ENCODE measurements at places on chromosomes 5 and 9. TPM values are rescaled to one million over a fixed set of nuclear protein-coding genes. Genes with fewer than 3 reads are reported as not detected.
A peak's percentile ranks its signal among the peaks of the same experiment; 100 is the strongest.

The GMCL2 gene
- not detected for polyA plus RNA-seq

The SIT1 gene
- 82.2 TPM for polyA plus RNA-seq

The SLC23A1 gene
- not detected for polyA plus RNA-seq

The CMYA5 gene
- polyA plus RNA-seq: not detected

The NR5A1 gene
- polyA plus RNA-seq: not detected

DNA sequence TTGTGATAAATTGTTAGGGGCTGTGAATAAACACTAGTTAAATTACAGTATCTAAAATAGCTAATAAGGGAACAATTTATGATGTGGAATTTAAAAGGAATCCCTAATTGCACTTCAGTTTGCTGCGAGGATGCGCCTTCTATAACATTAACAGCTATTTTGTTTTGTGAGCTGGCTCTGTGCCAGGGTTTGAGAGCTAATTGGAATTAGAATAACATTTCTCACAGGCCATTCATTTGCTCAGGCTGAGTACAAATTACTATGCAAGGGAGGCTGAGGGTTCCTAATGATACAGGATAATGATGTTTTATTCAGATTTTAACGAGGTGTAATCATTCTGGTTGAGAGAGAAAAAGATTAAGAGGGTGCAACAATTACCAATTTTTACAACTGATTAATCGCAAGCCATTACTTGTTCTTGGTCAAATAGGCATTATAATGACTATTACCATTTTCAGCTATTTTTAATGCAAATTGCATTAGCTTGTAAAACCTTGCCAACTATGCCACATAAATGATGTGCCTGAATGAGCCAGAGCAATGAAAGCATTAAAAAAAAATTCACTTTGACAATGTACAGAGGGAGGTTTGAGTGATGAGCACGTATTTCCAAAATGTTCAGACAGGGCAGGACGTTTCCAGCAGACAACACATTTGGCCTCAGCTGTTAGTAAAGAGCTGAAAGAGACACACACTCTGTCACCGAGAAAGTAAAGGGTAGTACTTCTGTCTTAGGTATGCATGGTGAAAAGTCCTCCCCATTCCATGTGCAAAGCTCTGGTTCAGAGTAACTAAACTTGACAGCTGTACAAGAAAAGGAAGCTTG, 576.5 kb downstream of the TLE1 start:
- no peak for DNase-seq

DNA sequence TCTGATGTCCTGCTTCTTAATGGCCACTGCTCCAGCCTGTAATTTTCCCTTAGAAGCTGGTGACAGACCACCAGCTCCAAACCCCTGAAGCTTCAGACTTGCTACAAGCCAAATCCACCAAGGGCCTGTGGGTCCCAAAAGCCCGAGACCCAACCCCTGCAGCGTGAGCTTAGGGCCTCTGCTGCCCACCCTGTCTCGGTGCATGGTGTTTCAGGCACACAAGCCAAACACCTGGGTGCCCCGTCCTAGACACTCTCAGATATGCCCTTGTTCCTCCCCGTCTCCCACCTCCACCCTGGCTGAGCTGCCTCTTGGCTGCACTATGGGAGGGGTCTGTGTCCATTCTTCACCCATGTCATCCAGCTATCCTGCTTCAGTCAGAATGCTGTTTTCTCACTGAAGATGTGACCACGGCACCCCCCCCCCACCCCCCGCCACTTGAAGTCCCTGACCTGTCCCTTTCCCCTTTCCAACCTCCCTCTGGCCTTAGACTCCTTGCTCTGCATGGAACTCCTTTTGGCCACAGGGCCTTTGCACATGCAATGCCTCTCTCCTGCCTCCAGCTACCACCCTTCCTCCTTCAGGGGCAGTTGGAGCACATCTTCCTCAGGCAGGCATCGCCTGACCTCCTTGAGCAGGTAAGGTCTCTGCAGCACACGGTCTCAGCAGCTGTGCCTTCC, 55.8 kb downstream of the ZNF354C start:
- DNase-seq: no peak

DNA sequence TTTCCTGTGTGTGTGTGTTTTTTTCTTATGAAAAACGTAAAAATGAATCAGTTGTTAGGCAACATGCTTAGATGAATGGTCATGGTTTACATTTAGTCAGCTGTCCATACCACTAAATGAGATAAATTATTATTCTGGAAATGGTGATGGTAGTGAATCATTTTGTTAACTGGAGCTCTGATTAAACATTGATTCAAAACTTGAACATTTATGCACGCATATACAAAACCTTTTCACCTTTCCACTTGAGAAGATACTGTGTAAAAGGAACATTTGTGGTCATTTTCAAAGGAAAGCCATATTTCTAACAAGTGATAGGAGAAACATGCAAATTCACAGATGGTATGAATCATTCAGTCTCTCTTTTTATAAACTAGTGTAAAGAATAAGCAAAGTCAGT, 162.0 kb downstream of the SLC25A46 start:
- DNase-seq: no peak

- DNase-seq: no peak
These were observed 406.4 kb upstream of the CLINT1 start for GRCh38 chr5:158265346-158265745.

DNA sequence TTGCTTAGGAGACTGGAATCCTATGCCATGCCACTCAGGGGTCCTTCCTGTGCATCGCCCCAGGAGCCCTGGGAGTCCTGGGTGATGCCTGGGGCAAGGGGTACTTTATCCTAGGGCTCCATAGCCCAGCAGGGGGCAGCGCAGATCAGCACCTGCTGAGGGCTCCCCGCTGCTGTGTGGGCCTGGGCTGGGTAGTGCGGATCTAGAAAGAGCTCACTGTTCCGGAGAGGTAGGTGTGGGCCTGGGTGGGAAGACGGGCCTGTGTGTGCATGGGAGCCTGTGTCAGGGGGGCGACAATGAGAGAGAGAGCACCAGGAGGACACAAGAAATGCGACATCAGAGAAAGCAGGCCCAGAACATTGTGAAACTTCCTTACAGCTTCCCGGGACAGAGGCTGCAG, 11.4 kb upstream of the DAB2IP start:
- no peak for DNase-seq

- no peak for DNase-seq
These were observed 163.7 kb downstream of the COL23A1 start for GRCh38 chr5:178426326-178427130.

GRCh38 chr5:90982576-90982975, 400.5 kb downstream of the ARRDC3 start:
- no peak for DNase-seq

DNA sequence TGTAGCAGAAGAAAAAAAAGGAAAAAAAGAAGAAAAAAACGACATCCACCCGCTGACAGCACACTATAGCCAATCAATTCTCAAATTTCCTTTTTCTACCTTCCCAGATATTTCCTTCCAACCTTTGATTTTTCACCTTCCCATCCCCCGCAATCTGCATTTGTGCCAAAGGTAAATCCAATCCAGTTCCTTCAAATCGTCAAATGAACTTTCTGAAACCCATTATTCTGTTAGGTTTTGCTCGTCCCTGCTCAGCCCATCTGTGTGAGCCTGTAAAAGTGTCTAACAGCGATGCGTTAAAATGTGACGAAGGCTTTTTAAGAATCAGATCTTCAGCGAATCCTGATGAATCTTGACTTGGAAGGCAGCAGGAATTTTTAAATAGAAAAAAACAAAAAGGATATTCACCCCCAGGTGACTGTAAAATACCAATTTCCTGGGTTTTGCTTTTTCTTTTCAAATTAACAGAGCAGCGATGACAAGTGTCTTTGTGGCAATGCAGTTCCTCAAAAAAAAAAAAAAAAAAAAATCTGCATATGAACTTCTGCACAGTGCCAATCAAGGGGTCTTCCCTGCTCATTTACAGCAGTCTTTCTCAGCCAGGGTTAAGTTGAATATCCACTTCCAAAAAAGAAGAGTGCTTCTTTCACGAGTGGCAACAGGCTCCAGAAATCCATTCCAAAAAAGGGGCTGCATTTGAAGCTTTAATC, 367 bp upstream of the SHC3 start:
- no peak for DNase-seq

DNA sequence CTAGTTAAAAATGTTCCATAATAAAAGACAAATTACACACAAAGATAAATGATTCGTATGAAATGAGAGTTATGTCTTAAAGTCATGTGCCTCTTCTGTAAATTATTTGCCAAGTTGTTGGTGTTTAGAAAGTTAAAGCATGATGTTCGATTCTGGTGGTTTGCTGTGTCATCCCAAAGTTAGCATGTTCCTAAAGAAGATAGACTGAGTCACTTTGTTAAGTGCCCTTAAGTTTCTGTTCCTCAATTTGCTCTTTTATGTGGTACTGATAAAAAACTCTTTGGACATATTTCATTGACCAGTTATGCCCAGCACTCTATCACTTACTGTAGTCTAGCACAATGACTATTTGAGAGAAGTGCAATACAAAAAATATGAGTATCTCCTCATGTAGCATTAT, 366.9 kb upstream of the ZNF608 start:
- no peak for DNase-seq

- DNase-seq: no peak
These were observed 51.7 kb upstream of the NR5A1 start for GRCh38 chr9:124558777-124559470.

DNA sequence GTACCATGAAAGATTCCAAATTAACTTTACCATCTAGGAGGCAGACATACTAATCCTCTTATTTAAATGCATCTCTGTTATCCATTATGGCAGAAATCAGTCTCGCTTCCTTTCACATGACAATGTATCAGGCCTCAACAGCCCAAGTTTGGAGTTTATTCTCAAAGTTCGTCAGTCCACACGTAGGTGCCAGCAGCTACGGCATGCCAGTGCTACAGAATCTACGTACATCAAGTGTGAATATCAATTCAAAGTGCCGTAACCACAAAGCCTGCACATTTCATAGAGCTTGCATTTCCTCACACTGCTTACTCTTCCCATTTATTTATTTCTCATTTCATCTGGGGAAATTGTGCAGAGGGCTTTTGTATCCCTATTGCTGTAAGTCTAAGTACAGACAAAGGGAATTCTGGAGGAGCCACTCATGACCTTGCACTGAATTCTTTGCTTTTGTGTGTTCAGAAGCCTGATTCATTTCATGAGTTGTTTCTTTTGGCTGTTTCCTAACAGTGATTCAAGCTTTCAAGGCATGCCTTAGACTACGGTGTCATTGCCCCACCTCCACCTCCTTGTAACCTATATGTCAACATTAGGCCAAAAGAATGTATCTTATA, 10.0 kb downstream of the ENC1 start:
- no peak for DNase-seq

DNA sequence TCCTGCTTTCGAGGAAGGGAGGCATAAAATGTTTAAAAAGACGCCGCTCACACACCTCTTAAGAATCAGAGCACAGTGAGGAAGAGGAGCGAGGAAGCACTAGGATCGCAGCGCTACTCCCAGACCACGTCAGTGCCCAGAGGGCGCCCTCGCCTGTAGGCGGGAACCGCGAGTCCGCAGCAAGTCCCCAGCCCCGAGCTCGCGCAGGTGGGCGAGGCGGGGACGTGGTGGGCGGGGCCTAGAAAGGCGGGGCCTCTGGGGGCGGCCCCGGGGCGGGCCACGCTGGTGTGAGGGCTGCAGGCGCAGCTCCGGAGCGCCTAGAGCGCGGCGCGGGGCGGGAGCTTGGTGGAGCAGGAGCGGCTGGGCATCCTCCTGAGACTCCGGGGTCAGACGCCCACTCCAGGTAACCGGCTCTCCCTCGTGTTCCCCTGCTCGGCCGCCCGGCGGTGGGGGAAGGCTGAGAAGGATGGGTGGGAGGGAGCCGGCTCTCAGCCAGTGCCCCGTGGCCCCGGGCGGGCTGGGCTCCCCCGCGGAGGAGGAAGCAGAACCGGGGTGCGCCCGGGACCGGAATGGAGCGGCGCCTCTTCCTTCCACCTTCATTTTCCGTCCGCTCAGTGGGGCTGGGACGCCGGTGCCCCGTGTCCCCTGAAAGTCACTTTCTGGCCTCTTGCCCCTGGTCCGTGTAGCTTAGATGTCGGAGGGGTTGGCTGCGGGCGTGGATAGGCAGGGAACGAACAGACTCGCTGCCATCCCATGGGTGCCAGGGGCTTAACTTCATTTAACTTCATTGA, at the start of gene GCNT1:
GCNT1 (plus strand) TSS at position 280 of the 791 bp plus-strand sequence. CDS start 43,200 bp downstream, outside the sequence.
- DNase-seq: peak; percentile 89

DNA sequence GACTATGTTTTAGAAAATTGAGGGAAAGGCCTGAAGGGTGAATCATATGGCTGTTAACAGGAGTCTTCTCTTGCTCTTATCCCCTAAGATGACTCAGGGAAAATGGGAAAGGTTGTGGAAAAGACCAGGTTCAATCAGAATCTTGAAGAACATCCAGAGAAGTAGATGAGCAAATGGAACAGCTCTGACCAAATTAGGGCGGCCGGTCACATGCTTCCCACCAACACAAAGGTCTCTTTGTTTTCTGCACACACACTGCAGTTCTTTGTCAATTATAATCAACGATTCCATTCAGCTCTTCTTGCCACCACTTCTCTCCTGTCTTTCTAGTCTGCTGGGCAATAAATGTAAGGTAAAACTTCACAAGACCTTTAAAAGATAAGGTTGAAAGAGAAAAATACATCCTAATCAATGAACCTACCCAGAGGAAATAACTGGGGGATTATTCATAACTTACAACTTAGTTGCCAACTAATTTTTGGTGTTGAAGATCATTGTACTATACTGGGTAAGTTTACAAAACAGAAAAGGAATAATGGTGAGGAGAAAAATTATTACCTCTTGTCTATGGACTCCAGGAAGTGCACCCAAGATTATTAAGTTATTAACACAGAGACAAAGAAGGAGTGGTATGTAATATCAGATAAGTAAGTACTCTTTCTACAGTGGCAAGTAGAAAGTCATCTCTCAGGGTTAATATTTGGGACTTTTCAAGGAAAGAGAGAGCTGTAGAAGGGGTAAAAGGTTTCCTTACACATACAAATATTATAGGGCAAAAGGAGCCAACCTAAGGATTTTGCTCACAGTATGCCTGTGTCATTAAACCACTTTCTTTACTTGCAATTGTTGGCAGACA, 441.9 kb upstream of the PIK3R1 start:
- no peak for DNase-seq

DNA sequence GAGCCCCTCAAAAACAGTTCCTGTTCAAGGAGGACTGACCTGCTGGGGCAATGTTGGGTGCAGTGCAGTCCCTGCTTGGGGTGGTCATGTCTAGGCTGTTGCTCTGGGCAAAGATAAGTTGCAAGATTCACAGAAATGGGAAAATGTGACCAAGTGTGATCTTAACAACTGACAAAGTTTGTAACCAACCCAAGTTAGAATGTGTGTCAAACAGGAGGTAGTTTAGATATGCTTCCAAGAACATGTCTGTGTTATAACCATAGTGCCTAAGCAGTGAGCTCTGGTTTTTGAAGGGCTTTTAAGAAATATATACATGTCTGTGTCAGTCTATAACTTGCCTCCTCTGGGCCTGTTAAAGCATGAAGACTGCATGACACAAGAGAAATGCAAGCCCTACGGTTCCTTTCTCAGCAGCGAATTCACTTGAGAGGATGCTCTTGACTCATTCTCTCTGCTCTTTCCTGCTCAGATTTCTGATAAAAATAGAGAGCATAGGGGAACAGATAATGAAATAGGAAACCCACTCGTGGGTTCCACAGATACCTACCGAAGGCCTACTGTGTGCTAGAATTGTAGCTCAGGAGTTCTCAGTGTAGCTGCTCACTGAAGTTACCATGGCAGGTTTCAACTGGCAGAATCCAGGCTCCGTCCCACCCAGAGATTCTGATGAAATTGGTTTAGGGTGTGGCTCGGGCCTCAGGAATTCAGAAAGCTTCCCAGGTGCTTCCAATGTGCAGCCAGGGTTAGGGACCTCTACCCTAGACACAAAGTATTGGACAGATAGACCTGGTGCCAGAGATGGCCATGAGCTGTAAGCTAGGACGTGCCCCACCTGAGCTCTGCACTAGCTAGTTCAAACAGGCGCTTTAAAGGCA, 52.4 kb downstream of the ARHGEF37 start:
- no peak for DNase-seq

Measured in naive thymus-derived CD8-positive, alpha-beta T cell (primary cell).